ENCODE measurements at places on chromosomes 11 and 22.

DNA sequence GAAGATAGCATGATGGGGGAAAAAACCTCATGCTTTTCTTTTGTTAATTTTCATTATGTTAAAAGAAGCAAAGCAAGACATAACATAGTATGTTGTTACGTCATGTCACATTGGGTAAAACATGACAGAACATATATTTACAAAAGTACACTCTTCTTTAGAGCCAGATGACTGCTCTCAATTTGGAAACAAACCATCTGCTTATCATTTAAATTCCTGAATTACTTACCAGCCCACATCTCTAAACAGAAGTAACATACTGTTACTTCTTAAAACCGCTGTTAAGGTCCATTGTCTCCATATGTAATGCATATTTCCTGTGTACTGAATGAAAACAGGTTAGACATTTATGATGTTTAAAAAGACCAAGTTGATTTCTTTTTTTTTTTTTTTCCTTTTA lies 100.0 kb downstream of the TMEM135 start:
- no peak for DNase-seq

- no peak for DNase-seq
Measured at GRCh38 chr11:92663539-92663938, 305.9 kb upstream of the MTNR1B start.

- no peak for DNase-seq
Measured at GRCh38 chr11:808427-809286, 1.1 kb upstream of the RPLP2 start.

GRCh38 chr11:72250661-72251464 lies 6.9 kb upstream of the PHOX2A start:
- no peak for DNase-seq

GRCh38 chr11:69652999-69653398 lies 12.0 kb downstream of the CCND1 start:
- no peak for DNase-seq

- no peak for DNase-seq
Measured at GRCh38 chr11:115169251-115169650, 335.0 kb downstream of the CADM1 start.

DNA sequence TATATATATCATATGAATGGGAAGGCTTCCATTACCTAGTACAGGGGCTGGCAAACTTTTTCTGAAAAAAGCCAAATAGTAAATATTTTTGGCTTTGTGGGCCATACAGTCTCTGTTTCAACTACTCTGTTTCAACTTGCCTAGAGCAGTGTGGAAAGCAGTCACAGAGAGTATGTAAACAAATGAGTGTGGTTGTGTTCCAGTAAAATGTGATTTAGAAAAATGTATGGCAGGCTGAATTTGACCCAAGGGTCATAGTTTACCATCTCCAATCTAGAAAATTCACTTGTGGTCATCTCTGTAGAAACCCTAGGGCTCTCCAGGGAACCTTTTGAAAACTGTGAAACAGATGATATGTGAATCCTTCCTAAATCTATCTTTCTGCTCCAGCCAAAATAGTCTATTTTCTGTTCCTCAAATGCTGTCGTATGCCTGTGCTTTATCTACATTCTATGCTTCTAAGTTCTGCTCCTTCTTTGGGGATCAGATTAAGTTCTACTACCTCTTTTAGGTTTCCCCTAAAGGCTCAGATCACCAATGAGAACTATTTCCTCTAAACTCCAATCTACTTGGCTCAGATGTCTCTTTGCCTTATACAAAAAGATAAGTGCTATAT lies 356.2 kb downstream of the METTL15 start:
- no peak for DNase-seq

- no peak for DNase-seq
Measured at GRCh38 chr11:17631702-17632365, 84.8 kb downstream of the OTOG start.
